ENCODE measurements at places on chromosomes 7 and 10.
A peak's percentile ranks its signal among the peaks of the same experiment; 100 is the strongest.

DNA sequence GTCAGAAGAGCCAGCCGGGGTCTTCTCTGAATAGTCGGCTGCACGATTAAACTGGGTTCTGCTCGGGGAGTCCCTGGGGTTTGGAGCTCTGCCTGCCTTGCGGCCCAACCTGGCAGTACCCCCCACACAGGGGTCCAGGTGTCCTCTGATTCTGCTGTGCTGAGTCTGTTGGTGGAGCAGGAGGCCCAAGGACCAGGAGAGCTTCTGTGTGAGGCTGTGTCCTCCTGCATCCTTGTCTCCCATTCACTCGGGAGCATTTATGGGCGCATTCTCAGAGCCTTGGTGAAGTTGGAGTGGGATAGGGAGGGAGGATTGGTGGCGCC is 14.2 kb downstream of the INPP5A start:
- no peak for DNase-seq

- DNase-seq, result peak; percentile 83
These were observed 45.9 kb upstream of the KCNIP2 start for GRCh38 chr10:101889256-101890210.

DNA sequence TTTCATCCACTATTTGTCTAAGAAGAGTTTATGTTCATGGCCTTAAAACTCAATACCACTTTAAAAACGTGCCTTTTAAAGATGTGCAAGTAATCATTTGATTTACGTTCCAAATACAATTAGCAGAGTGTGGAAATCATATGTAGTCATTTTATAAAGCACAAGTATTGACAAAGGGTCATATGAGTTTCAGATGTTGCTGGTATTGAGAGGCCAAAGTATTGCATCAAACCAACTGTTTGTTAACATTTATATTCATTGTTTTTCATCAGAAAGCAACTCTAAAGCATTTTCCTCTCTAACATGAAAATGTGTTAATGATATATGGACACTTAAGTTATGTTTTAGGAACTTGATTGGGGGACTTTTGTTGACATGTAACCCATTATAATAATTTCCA is 11.5 kb upstream of the TSGA13 start:
- DNase-seq, result no peak

GRCh38 chr10:13525663-13526062 is 3.2 kb downstream of the BEND7 start:
- DNase-seq, result no peak

GRCh38 chr7:87028636-87029035 is 30.8 kb downstream of the ELAPOR2 start:
- DNase-seq, result peak; percentile 23
